ENCODE measurements at places on chromosomes 7 and 10.

- no peak for DNase-seq
Observed at GRCh38 chr10:119742947-119743648, 17.2 kb downstream of the INPP5F start.

DNA sequence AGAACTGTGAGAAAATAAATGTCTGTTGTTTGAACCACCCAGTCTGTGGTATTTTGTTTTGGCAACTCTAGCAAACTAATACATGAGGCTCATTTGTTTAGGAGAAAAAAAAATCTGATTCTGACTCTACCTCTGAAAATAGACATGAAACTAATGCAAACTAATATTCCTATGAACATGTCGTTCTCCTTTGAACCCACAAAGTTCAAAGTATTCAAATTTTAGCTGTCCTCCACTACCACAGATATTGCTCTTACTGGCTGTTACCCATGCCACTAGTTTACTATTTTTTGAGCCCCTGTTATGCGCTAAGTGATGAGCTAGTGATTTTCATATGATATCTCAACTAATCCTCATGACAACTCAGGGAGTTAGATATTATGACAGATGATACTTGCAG is 58.8 kb upstream of the ZNF804B start:
- DNase-seq: no peak

- no peak for DNase-seq
Observed at GRCh38 chr10:49364051-49364450, 31.8 kb downstream of the DRGX start.

DNA sequence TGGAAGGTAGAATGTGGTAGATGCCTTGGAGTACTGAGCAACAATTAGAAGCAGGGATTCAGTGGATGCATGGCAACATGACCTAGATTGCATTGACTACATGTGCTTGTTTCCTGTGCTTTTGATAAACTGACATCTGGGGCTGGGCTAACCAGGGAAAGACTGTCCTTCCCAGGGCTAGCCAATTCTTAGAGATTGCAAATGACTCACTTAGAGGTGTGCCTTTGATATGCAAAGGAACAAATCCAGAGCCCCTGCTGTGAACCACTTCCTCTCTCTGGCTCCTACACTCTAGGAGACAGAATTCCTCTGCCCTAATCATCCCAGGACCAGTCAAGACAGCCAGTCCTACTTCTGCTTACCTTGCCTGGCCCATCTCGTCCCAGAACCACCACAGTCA is 651.5 kb downstream of the LRMDA start:
- DNase-seq: no peak

DNA sequence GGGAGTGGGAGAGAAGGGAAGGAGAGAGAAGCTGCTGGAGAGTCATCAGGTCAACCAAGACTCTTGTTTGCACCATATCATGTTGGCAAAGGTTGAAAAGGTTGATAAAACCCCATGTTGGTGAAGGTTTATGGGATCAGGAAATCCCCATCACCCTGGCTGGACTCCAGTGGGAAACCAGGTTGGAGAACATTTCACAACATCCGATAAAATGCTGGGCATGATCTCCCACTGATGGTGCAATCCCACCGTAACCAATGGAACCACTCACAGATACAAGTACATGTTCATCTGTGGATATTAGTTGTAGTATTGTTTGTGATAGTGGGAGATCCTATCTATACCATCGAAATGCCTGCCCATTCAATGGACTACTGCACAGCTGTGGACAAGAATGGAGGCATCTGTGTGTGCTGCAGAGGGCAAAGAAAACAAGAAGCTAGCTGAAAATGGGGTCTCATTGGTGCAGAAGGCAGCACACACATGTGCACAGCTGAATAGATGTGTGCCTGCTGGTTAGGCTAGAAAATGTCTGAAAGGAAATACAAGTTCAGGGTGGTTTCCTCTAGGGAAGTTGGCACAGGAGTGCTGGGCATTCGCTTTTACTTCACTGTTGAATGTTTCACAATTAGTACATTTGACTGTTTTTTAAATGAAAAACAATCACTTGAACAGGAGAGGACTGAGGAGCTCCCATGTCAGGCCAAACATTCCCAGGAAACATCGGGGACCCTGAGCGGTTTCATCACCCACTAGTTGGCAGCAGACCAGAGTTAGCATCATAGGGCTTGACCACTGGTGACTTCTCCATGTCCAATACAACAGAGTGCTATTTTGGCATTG is 80.4 kb upstream of the MGMT start:
- no peak for DNase-seq

GRCh38 chr7:39838326-39838725 is 111.7 kb upstream of the CDK13 start:
- DNase-seq: no peak

- DNase-seq: no peak
Observed at GRCh38 chr7:157645539-157645938, 308.7 kb downstream of the DNAJB6 start.

- no peak for DNase-seq
Observed at GRCh38 chr7:111697771-111698170, 135.5 kb upstream of the IMMP2L start.

GRCh38 chr10:118792526-118792925 is 37.8 kb upstream of the CACUL1 start:
- no peak for DNase-seq

DNA sequence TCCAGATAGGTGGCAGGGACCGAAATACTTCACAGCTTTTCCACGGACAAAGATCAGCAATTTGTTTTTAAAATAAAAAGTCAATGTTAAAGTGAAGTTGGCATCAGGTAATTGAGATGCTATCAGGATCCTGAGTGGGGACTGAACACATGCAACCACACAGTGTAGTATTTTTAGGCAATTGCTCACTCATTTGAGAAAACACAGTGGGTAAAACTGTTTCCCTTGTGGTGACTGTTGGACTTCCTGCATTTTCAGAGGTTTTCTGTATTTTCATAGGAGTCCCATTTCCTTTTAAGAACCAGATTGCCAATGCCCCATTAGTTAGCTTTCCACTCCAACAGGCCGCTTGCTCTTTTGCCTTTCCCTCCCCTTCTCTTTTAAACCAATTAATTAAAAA is 159.5 kb upstream of the ZNF32 start:
- no peak for DNase-seq

- no peak for DNase-seq
Observed at GRCh38 chr7:111006691-111007090, 84.2 kb upstream of the LRRN3 start.

- no peak for DNase-seq
Observed at GRCh38 chr10:19532411-19532810, 283.8 kb upstream of the PLXDC2 start.

GRCh38 chr7:131613909-131614308 is 57.5 kb upstream of the PODXL start:
- no peak for DNase-seq

GRCh38 chr10:131635564-131636015 is 265.2 kb upstream of the PPP2R2D start:
- DNase-seq: no peak

- DNase-seq: no peak
Observed at GRCh38 chr7:157827863-157828160, 491.0 kb downstream of the DNAJB6 start.

DNA sequence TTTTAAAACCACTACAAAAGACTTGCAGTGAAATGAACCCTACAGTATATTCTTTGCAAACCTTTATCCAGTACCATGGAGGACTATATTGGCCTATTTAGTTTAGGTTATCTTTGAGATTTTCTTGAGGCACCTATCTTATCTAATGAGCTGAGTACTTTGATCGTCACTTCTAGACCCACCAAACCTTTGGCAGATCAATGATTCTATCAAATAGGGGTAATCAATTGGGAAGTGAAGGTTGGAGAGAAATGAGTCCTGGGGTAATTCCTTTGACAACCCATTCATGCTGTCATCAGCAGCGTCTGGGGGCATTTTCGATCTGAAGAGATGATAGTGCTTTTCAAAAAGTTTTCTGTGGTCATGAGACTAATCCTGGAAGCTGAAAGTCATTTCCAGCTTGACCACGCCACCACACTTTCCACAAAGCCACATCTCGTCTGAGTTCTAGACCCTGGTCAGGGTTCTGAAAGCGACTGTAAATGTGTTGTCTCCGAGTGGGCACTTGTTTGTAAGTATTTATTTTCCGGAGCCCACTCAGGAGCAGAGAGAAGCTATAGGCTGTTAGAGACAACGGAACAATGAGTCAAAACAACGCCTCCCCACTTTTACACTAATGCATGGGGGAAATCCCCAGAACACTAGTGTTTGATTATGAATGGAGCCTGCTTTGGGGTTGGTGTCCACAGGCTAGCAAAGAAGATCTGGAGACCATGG is 4.8 kb downstream of the EGR2 start:
- peak; percentile 35 for DNase-seq

- no peak for DNase-seq
Observed at GRCh38 chr7:19378345-19378714, 233.1 kb upstream of the FERD3L start.

GRCh38 chr10:31010062-31010461 is 21.6 kb downstream of the ZNF438 start:
- DNase-seq: no peak

GRCh38 chr10:91677911-91678310 is 45.0 kb upstream of the PPP1R3C start:
- DNase-seq: no peak

- DNase-seq: no peak
Observed at GRCh38 chr7:110564246-110564645, 526.7 kb upstream of the LRRN3 start.

- DNase-seq: no peak
Observed at GRCh38 chr10:133207627-133208026, 22.4 kb upstream of the UTF1 start.

- no peak for DNase-seq
Observed at GRCh38 chr7:84207025-84207424, 12.4 kb upstream of the SEMA3A start.

DNA sequence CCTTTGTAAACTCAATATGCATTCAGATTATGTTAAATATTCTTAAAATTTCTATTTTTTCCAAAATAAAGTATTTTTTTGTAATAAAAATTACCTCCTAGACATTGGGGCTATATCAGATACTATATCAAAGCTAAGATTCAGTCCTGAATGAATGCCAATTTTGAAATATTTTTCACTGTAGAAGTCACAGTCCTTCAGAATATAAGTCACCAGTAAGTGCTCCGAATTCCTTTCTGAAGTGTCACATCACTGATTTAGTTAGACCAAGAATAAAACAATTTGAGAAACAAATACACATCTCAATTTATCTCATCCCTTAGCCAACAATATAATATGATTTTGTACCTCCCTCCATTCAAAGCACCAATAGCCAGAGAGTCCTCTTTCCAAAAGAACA is 33.9 kb upstream of the GSAP start:
- DNase-seq: no peak

GRCh38 chr7:88071994-88072714 is 138.1 kb downstream of the ADAM22 start:
- no peak for DNase-seq

DNA sequence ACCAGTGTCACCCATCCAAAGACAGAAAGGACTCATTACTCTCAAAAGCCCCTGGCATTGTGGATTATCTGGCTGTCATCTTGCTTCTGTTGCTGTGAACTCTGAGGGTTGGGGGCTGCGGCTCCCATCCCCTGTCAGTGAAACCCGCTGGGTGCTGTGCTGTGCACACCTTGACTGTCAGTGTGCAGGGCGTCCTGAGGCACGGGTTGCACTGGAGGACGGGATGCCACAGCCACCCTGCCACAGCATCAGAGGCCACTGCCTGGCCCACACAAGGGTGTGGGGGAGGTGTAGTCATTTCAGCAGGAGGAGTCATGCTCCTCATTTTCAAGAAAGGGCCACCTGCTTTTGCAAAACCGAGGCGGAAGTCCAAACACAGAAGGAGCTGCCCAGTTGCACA is 245.8 kb downstream of the GLRX3 start:
- no peak for DNase-seq

- DNase-seq: no peak
Observed at GRCh38 chr10:114359041-114359952, 45.0 kb downstream of the AFAP1L2 start.

GRCh38 chr10:70981936-70982335 is 93.6 kb upstream of the PCBD1 start:
- DNase-seq: no peak

DNA sequence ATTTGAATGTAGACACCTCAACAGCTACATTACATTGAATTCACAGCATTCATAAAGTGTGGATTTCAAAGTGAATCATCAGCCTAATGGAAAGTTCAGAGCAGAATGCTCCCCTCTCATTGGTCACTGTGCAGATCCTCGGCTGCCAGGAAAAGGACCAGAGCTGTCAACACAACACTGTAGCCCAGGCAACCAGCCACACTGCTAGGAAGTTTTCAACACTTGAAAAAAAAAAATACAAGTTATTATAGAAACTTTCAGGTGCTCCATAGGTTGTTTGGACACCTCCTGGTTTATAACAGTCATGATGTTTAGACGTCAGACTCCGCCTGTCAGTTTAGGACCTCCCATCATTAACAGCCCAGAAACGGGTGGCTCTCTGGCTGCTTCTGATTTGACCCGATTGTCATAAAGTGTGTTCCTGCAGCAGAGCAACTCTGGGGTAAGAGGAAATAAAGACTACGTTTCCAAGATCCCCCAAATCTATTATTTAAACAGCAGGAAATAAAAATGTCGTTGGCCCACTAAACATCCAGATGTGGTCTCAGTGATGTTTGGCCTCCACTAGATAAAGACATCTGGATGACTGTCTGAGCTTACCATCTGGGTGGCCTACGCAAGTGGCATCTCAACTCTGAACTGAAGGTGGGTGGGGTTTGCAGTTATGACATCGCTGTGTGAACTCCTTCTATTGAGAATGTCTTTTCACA is 117.4 kb downstream of the CABCOCO1 start:
- no peak for DNase-seq

- DNase-seq: no peak
Observed at GRCh38 chr7:121081327-121081936, 92.9 kb downstream of the CPED1 start.

DNA sequence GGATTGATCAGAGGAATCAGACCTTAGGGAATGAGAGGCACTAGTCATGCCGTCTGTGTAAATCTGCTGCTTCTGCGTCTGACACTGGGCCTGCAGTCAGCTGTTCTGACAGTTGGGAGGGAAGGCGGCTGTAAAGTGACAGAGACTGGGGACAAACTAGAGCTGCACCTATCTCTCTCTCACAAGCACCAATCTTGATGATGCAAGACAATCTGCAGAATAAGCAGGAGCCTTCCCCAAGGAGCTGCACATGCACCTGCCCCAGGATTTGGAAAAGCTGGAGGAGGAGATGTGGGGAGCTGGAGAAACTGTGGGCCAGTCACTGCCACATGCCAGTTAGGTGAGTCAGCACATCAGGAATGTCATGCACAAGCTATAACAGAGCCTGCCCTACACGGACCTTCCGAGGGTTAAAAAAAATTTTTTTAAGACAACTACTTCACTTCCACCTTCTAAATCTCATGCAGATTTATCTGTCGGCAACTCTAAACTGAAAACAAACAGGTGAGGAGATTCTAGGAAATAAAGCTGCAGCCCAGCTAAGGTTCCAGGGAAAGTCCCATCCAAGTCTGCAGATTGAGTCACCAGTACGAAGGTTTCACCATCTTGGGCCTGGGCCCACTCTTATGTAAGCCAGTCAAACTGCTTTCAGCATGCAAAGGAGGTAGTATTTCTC is 39.2 kb downstream of the ENO4 start:
- no peak for DNase-seq

GRCh38 chr10:25059990-25060389 is 43.6 kb downstream of the THNSL1 start:
- DNase-seq: no peak
